ENCODE measurements at places on chromosomes 12 and 14. TPM values are rescaled to one million over a fixed set of nuclear protein-coding genes. Genes with fewer than 3 reads are reported as not detected.
A peak's percentile ranks its signal among the peaks of the same experiment; 100 is the strongest.

DNA sequence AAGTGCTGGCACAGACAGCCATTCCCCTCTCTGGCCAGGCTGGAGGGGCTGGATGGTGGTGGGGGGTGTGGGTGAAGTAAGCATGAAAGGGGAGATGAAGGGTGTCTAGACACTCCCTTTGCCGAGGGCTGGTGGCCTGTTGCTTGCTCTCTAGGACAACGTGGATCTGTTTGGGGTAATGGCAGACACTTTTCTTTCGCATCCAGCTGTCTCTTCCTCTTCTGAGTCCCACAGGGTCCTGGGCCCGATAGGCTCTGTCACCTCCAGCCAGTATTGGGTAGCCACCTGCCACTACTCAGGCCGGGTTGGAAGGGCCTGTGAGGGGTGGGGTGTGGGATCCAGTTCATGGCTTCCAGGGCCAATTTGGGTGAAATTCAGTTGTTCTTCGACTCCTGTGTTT is 218.1 kb downstream of the CACNA1C start:
- H3K27ac ChIP-seq = no peak overlapping the region
- no peaks in the 10 kb centered on the region for H3K36me3 ChIP-seq
- no peaks in the 10 kb centered on the region for H3K27me3 ChIP-seq
- DNase-seq = no peak
- H3K4me1 ChIP-seq = no peaks in the 10 kb centered on the region

The SLC25A21 gene
- 0.98 TPM for total RNA-seq

DNA sequence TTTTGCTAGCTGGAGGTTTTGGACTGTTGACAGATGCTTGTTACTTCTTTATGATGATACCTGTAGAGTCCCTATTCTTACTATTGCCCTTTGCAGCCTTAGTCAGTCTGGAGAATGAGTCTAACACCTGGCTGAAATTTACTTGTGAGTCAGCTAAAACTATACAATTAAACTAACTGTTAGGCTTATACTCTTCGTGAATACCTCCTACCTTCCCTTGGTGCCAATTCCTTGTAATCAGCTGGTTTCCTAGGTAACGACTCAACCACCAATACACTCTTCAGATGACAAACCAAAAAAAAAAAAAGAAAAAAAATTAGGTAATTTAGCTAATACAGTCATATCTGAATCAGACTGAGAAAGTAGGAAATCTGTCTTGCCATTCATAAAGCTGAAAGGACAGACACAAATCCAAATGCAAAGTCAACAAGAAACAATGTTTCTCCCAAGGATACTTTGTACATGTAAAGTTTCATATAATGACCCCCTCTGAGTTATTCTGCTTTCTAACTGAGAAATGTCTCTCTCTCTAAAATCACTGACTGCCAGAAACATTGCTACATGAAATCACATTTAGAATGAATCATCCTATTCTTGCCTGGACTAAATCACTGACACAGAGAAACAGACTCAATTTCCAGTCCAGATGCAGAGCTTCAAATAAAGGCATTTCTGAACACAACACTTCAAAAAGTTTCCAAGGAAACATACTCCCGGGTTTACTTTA is 56.5 kb upstream of the CDKL1 start:
- H3K4me1 ChIP-seq = no peaks in the 10 kb centered on the region
- H3K27me3 ChIP-seq = no peaks in the 10 kb centered on the region
- DNase-seq = no peak
- peaks cover 16% of the 10 kb centered on the region for H3K36me3 ChIP-seq

DNA sequence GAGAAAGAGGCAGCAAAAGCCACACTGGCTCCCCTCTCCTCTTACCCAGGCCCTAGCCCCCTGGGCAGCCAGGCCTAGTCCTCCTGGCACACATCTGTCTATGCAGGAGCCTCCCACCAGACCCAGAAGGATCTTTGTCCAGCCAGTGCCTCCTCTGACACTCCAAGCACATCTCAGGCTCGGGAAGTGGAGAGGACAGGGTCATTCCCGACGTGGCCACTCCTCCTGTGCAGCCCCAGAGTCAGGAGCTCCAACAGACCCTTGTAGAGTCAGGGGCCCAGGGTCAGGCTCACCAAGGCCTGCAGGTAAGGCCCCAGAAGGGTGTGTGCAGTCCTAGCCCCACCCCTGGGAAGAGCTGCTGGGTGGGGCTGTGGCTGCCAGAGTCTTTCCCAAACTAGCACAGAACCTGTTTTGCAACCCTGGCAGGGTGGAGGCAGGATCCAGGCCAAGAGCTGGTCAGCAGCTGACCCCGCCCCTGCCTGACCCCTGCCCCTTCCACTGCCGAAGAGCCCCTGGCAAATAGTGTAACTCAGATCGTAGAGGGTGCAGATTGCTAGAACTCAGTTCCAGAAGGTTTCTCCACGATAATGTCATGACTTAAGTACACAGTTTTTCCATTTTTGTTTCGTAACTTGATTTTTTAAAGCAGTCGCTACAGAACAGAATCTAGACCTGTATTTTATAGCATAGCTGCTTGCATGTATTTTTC is 26.6 kb upstream of the PNMA1 start:
- peak; percentile 76 for DNase-seq
- peak overlapping the region; percentile 11 for H3K4me3 ChIP-seq
- H3K27me3 ChIP-seq = no peaks in the 10 kb centered on the region
- peak overlapping the region; percentile 80 for H3K27ac ChIP-seq
- peaks cover 7% of the 10 kb centered on the region for H3K4me1 ChIP-seq

DNA sequence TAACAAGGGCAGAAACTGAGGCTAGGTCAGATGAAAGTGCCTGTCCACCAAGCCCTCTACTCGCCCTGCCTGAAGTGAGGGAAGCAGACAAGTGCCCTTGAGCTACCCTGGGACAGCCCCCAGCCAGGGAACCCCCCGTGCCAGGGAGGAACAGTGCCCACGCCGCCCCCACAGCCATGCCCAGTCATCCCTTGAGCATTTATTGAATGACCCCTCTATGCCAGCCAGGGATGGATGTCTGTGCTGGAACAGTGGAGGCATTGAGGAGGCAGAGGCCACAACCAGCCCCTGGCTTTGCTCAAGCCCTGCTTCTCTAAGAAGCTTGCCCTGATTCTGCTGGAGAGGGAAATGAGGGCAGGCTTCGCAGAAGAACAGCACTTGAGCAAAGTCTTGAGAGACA is 3.7 kb upstream of the AQP6 start:
- peaks cover 10% of the 10 kb centered on the region for H3K4me1 ChIP-seq
- H3K27me3 ChIP-seq = peaks cover 6% of the 10 kb centered on the region
- no peak overlapping the region for H3K4me3 ChIP-seq

DNA sequence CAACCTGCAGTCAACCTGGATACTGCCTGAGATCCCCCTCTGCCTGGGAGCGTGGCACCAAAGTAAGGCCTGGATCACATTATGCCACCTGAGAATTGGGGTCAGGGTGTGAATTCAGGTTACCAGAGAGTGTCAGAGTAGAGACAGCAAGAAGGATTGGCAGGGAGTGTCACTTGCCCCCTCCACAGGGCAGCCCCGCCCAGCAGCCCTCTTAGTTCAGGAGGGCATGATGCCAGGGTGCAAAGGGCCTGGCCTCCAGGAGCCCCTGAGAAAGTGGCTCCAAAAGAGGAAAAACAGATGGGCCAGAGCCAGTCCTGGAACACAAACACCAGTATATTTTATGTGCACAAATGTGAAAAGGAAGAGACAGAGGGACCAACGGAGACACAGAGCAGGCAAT is 18.6 kb downstream of the TMEM229B start:
- no peak overlapping the region for H3K27ac ChIP-seq
- H3K4me3 ChIP-seq = no peak overlapping the region
- H3K36me3 ChIP-seq = no peaks in the 10 kb centered on the region
- H3K27me3 ChIP-seq = no peaks in the 10 kb centered on the region
- no peak for DNase-seq

GRCh38 chr12:25366122-25366521 is 115.4 kb upstream of the KRAS start:
- no peaks in the 10 kb centered on the region for H3K27me3 ChIP-seq
- no peak overlapping the region for H3K4me3 ChIP-seq
- no peaks in the 10 kb centered on the region for H3K4me1 ChIP-seq
- DNase-seq = no peak
- no peaks in the 10 kb centered on the region for H3K36me3 ChIP-seq
- no peak overlapping the region for H3K27ac ChIP-seq

DNA sequence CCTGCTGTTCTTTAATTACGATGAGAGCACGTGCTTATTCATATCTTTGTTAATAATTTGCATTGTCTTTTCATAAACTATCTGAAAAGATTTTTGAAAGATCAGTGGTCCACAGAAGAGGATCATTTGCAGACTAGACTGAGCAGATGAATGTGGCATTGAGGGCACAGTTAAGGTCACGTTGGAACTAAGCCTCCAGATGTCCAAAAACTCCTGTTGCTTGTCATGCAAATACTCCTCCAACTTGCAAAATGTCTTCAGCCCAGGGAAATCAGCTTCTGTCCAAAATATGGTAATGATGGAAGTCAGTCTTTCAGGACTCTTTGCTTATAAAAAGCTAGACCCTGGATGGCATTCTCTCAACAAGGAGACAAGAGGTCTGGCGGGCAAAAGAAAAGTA is 201.6 kb upstream of the TMEM260 start:
- H3K4me3 ChIP-seq = no peak overlapping the region
- H3K27ac ChIP-seq = peak overlapping the region; percentile 51
- no peaks in the 10 kb centered on the region for H3K36me3 ChIP-seq
- DNase-seq = no peak
- no peaks in the 10 kb centered on the region for H3K27me3 ChIP-seq

DNA sequence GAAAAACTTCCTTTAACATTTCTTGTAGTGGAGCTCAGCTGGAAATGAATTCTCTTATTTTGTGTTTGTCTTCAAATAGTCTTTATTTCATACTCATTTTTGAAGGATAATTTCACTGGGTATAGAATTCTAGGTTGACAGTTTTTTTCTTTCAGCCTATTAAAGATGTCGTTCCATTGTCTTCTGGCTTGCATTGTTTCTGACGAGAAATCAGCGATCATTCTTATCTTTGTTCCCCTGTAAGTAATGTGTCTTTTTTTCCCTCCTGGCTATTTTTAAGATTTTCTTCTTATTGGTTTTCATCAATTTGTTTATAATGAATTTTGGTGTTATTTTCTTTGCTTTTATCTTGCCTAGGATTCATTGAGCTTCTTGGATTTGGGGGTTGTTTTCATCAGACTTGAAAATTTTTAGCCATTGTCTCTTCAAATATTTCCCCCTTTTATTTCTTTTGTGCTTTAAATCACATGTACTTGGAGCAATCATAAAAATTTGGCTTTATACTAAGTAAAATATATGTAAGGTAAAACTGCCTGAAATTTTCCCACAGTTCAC is 89.4 kb downstream of the UNC79 start:
- no peak overlapping the region for H3K27ac ChIP-seq
- no peak for DNase-seq

DNA sequence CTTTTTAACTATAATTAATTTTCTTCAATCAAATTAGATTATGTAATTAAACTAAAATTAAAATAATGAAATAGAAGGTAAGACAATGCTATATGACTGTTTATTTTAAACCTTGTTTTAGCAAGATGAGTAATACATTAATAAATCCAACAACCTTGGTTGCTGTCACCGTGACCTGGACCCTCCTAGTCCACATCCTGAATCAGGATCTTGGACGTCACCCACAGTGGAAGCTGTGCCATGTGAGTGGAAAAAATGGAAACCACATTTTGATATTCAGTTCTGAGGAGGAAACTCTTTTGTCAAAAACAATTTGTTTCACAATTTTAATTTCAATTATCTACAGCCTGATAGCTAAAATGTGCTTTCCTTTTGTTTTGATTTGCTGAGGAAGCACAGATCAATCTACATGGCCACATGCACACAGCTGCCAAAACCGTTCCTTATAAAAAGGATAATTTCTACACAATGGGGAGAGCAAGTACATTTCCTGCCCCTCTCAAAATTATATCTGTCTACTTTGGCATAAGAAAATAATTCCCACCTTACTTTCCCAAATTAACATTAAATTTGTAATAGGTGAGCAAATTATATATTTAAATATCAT is 255.5 kb downstream of the RASSF9 start:
- H3K36me3 ChIP-seq = no peaks in the 10 kb centered on the region
- H3K27ac ChIP-seq = no peak overlapping the region
- no peak for DNase-seq
- no peak overlapping the region for H3K4me3 ChIP-seq
- H3K4me1 ChIP-seq = no peaks in the 10 kb centered on the region
- H3K27me3 ChIP-seq = no peaks in the 10 kb centered on the region

The RBM19 gene
- 32.0 TPM for total RNA-seq

DNA sequence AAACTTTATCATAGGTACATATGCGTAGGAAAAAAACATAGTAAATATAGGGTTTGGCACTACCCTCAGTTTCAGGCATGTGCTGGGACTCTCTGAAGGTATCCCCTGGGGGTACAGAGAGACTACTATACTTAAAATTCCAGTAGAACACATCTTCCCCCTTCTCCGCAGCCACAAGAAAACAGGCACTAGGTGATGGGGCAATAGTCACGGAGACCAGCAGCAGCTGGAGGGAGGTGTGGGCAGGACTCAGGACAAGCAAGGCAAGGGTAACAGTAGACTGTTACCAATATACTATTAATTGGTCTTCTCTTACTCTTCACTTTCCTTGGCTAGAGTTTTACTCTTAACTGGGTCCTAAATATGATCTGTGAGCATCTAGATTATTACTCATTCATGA is 4.6 kb upstream of the PAPOLA start:
- H3K36me3 ChIP-seq = no peaks in the 10 kb centered on the region
- no peak overlapping the region for H3K4me3 ChIP-seq
- H3K27ac ChIP-seq = no peak overlapping the region
- no peak for DNase-seq
- H3K27me3 ChIP-seq = no peaks in the 10 kb centered on the region

DNA sequence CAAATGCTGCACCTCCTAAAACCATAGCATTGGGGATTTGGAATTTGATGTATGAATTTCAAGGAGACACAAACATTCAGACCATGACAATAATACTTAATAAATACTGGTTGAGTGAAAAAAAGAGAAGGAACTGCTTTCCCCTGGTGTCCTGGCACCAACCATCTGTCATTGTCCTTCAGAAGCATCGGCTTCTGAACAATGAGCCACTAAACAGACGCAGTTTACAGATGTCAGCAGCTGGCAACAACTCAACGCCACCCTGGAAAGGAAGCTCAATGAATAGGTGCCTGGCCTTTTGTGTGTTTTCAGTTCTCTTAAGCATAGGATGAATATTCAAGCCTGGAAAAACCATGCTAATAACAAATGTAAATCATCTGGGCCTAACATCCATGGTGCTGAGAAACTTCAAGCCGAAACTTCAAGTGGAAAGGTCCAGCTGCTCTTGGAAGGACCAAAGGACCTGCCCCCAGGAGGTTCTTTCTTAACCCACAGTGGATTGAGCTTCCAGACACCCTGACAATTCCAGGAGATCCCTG is 101.3 kb downstream of the WIF1 start:
- H3K27me3 ChIP-seq = no peaks in the 10 kb centered on the region
- no peaks in the 10 kb centered on the region for H3K4me1 ChIP-seq
- no peak for DNase-seq

The GPRC5D gene
- total RNA-seq = not detected

DNA sequence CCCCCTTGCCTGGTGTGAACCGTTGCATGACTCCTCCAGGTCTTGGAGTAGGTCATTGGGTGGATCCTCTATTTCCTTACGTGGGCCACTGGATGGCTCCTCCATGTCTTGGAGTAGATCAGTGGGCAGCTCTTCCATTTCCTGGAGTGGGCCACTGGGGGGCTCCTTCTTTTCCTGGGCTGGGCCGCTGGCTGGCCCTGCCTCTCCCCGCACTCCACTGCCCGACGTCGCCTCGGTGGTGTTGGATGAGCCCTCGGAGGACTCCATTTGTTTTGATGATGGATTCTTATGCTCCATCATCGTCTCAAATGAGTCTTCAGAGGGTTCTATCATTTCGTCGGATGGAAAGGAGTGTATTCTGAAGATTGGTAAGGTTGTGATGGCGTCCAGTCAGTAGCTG is 19.1 kb downstream of the RTL1 start:
- H3K4me3 ChIP-seq = no peak overlapping the region
- no peak for DNase-seq
- no peaks in the 10 kb centered on the region for H3K27me3 ChIP-seq
- H3K27ac ChIP-seq = no peak overlapping the region
